Activated CD4-positive, alpha-beta memory T cell treated with anti-CD3 and anti-CD28 coated beads for 36 hours (primary cell): ENCODE measurements at places on chromosomes 4 and X.

DNA sequence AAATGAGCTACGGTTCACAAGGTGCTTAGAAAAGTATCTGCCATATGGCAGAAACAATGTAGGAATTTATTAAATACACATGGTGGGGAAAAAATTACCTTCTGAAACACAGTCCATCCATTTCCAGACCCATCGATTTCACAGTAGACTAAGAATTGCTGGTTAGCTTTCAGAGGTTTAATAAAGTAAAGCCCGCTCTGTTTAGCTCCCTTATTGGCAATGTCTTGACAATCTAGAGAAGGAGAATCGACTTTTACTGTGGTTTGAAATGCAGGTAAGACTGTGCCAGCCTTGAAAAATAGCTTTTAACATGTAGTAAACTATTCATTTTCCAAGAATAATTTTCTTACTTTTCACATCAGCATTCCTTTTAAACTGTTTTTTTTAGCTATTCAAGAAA is 2.9 kb downstream of the FGG start:
- no peak for DNase-seq

DNA sequence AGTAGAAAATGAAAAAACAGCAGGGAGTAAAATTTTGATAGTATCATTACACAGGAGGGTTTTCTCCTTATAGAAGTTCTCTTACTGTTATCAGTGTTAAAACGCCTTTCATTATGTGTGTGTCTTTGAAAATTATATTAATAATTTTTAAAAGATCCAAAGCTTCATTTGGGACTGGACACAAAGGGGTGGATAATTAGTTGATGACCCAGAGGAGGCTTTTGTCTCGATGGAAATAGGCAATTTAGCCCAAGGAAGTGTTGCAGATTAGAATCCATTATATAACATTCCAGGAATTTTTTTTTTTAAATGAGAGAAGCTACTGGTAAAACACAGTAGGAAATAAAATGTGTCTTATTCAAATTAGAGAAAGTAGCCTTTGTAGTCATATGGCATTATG is 1339.3 kb downstream of the FSTL5 start:
- no peak for DNase-seq

- no peak for DNase-seq
Observed at GRCh38 chr4:40577588-40578253, 51.9 kb downstream of the RBM47 start.

- no peak for DNase-seq
Observed at GRCh38 chr4:125765941-125766340, 451.2 kb downstream of the FAT4 start.

- DNase-seq = no peak
Observed at GRCh38 chr4:31375936-31376335, 655.8 kb downstream of the PCDH7 start.

GRCh38 chr4:157994863-157995262 is 178.0 kb downstream of the GASK1B start:
- DNase-seq = no peak

GRCh38 chr4:169005453-169006099 is 4.5 kb downstream of the CBR4 start:
- DNase-seq = no peak
